GM13977 (cell line): ENCODE measurements at places on chromosomes 1 and 21.

DNA sequence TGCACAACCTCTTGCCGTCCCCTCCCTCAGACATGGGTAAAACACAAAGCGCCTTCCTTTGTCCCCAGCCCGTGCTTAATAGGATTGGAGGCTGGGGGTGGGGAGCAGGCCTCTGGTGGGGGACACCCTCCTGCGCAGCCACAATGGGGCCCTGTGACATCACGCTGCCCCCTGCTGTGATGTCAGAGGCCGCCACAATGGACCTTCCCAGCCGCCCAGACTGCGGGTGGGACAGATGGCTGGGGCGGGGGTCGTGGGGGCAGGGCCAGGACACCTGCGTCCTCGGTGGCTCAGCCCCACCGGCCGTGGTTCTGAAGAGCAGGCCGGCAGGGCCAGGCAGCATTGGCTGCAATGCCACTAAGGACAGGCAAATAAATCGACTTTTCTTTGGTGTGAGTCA, 39.9 kb downstream of the EPHA2 start:
- DNase-seq = no peak

- DNase-seq = no peak
These were observed 19.8 kb upstream of the THRAP3 start for GRCh38 chr1:36204347-36204909.

GRCh38 chr21:15062606-15062965, 2.2 kb downstream of the NRIP1 start:
- DNase-seq = peak; percentile 25

GRCh38 chr1:103997631-103998030, 247.9 kb downstream of the AMY1C start:
- DNase-seq = peak; percentile 2

DNA sequence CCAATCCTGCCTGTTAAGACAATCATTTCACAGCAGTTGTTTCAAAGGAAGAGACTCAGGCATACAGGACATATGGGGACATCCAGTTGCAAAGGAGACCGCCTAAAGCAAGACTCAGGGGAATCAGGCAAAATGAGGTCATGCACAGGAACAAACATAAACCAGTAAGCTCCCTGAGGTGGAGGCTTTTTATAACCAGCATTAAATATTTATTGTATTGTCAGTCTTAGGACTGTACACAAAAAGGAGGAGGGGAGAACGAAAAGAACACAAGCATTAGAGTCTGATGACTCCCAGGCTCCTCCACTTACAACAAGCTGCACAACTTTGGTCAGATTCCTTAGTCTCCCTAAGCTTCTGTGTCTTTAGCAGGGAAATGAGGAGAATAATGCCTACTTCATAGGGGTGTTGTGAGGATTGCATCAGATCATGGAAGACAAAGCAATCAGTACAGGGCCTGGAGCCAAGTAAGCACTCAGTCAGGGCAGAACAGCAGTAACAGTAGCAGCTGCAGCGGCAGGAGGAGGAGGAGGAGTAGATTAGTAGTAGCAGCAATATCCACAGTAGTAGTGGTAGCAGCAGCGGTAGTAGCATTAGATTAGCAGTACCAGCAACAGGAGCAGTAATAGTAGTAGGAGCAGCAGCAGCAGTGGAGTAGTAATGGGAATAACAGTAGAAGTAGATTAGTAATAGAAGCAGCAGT, 54.2 kb upstream of the SPATA6 start:
- no peak for DNase-seq
